Left ventricle myocardium inferior (tissue), 1 donor: ENCODE measurements at places on chromosomes 2 and 18. TPM values are rescaled to one million over a fixed set of nuclear protein-coding genes. Genes with fewer than 3 reads are reported as not detected.

The RND3 gene
- total RNA-seq, result 26.9 TPM

The ERFE gene
- total RNA-seq, result 0.44 TPM

The DCDC2C gene
- total RNA-seq, result not detected

The MAP3K19 gene
- total RNA-seq, result not detected

The EPB41L3 gene
- total RNA-seq, result 6.3 TPM

DNA sequence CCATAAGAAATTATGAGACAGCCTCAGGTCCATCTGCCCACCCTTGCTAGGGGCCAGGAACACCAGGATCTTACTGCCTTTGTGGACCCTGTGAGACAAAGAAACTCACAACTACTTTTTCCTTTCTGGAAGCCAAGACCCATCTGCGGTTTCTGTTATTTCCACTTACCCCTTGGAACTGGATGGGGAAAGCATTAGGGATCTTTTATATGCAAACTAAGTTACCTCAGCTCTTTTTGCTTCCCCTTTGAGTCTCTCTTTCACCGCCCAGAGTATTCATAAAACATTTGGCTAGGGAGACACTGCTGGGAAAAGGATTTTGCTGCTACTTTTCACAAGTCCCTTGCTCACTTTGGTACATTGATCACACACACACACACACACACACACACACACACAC, 95.7 kb downstream of the ZNF385B start:
- no peak overlapping the region for H3K27ac ChIP-seq
- DNase-seq, result no peak
- H3K36me3 ChIP-seq, result no peaks in the 10 kb centered on the region
- no peaks in the 10 kb centered on the region for H3K27me3 ChIP-seq
- peaks cover 4% of the 10 kb centered on the region for H3K4me1 ChIP-seq

DNA sequence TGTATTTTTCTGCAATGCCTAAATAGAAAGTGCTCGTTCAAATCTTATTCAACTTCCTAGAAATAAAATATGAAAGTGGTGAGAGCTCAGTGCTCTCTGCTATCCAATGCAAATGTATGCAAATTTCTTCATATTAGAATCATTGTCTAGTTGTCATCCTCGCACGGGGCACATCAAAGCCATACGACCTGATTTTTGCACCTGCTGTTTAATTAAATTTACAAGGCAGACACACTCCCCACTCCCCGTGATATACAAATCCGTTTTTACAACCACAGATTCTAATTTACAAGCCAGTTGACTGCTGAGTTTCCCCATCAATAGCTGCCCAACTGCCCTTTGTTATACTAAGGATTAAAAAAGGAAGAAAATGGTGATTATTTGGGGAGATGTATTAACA, 284.6 kb downstream of the RNF144A start:
- no peak overlapping the region for H3K27ac ChIP-seq
- no peak for DNase-seq
- no peaks in the 10 kb centered on the region for H3K36me3 ChIP-seq
- no peaks in the 10 kb centered on the region for H3K4me1 ChIP-seq
- H3K4me3 ChIP-seq, result no peak overlapping the region

DNA sequence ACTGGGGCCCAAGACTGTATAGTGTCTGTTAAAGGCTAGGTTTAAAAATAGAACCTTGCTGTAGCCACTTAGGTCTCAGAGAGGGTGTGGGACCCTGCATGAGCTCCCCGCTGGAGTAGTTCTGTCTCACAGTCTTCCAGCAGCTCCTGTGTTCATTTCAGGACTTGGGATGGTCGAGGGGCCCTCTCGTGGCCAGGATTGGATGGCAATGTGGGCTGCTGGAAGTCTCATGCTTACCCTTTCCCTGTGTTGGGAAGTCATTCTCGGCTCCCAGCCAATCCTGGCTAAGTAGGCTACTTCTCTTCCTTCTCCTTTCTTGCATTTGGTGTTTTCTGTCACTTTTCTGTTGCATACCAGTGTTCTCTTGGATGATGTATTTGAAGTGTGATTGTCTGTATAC, 284.0 kb upstream of the GCFC2 start:
- no peak overlapping the region for H3K27ac ChIP-seq
- no peaks in the 10 kb centered on the region for H3K36me3 ChIP-seq
- DNase-seq, result no peak
- no peaks in the 10 kb centered on the region for H3K4me1 ChIP-seq
- H3K4me3 ChIP-seq, result no peak overlapping the region
- H3K27me3 ChIP-seq, result no peaks in the 10 kb centered on the region

DNA sequence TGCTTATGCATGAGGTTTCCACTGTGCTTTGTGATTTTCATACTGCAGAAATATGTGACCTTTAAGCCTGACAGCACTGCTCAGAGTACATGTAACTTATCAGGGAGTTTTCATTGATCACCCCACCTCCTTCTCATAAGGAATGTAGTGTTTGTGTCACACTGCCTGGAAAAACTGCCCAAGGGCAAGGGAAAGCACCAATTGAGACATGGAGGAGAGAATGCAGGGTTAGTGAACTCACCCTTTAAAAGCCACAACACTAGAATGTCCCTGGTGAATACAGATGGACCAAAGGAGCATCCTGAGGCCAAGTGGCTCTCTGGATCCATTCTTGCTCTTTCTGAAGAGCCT, 147.2 kb upstream of the SPATS2L start:
- H3K4me1 ChIP-seq, result peaks cover 11% of the 10 kb centered on the region
- H3K27ac ChIP-seq, result no peak overlapping the region
- no peak overlapping the region for H3K4me3 ChIP-seq
- H3K27me3 ChIP-seq, result peaks cover 3% of the 10 kb centered on the region
